A673 (cell line): ENCODE measurements at places on chromosomes 1 and 21. TPM values are rescaled to one million over a fixed set of nuclear protein-coding genes. Genes with fewer than 3 reads are reported as not detected.

The CFAP107 gene
- total RNA-seq = not detected in 2 replicates

The SPATA45 gene
- 1.1 TPM in 1 of 2 replicates, not detected in the other for total RNA-seq

The TAS1R3 gene
- 0.21 and 0.39 TPM in 2 replicates for total RNA-seq

The KRTAP11-1 gene
- not detected in 2 replicates for total RNA-seq

The C1orf167 gene
- not detected in 2 replicates for total RNA-seq

The PTPN14 gene
- 103 and 114 TPM in 2 replicates for total RNA-seq
